A549 treated with Hydrocortisone at 1 μM for 4 hours (cell line): ENCODE measurements at places on chromosomes 2 and 18. TPM values are rescaled to one million over a fixed set of nuclear protein-coding genes. Genes with fewer than 3 reads are reported as not detected.

VWC2L gene
- not detected in 5 replicates for total RNA-seq

GALNT5 gene
- 1.9 to 2.8 TPM (median 2.1 TPM) in 5 replicates for total RNA-seq

SCN3A gene
- total RNA-seq = 0.01 TPM in 1 of 5 replicates, not detected in the others

CXCR1 gene
- total RNA-seq = not detected in 5 replicates

UGT1A5 gene
- total RNA-seq = 0.08 to 0.13 TPM in 2 of 5 replicates, not detected in the others

RTP5 gene
- not detected in 5 replicates for total RNA-seq

PMAIP1 gene
- total RNA-seq = 12.0 to 16.3 TPM (median 14.8 TPM) in 5 replicates
